ENCODE measurements at places on chromosomes 7 and 10.

- DNase-seq = no peak
These were observed 164.2 kb upstream of the PITRM1 start for GRCh38 chr10:3336673-3337293.

- DNase-seq = no peak
These were observed 52.9 kb downstream of the ZNF467 start for GRCh38 chr7:149720372-149721083.

- DNase-seq = no peak
These were observed 145.0 kb downstream of the DKK1 start for GRCh38 chr10:52459097-52459496.

DNA sequence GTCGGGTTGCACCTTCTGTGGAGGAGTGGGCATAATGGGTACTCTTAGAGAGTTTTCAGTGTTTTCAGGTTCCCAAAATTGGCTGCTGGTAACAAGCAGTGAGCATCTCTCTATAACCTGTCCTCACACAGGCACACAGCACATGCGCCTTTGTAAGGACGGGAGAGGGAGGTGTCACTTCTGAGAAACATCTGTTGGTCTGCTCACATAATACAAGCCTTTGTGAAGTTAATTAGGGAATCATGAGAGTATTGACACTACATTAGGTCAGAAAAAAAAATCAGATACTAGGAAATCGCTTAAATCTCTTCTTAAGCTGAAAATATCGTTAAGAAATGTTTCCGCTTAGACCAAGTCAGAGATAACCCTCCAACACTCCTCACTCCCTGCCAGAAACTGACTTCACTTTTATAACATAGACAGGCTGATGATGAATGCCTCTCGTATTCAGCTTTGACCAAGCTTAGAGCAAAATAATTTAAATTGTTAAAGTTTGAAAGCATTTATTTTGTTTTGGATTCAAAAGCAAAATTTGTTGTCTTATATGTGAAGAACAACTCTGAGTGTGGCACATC is 769.7 kb downstream of the TNS3 start:
- DNase-seq = no peak

DNA sequence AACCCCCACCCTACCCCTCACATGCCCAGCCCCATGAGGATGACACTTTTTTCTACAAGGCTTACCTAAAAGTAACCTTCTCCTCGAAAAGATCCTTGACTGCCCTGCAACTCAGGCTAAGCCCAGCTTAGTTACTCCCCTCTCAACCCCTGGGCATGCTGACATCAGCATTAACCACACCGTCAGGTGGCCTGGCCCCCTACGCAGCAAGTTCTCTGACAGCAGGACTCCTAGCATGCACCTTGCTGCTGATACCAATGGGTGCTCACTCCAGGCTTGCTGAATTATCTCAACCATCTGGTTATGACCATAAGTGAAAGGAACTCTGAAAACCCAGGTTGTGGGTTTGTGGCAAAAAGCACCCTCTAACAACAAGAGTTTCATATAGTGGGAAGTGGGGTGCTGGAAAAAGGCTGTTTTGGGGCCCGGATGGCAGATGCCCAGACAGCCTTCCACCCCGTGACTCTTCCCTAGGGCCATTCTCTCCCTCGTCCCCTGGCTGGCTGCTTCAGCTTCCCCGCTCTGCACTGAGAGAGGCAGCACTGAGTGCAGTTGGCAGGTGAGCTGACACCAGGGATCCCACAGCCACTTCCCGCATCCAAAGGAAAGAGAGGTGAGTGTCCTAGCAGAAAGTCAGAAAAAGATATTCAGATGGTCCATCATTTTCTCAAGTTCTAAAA is 518.9 kb downstream of the KCNMA1 start:
- no peak for DNase-seq

DNA sequence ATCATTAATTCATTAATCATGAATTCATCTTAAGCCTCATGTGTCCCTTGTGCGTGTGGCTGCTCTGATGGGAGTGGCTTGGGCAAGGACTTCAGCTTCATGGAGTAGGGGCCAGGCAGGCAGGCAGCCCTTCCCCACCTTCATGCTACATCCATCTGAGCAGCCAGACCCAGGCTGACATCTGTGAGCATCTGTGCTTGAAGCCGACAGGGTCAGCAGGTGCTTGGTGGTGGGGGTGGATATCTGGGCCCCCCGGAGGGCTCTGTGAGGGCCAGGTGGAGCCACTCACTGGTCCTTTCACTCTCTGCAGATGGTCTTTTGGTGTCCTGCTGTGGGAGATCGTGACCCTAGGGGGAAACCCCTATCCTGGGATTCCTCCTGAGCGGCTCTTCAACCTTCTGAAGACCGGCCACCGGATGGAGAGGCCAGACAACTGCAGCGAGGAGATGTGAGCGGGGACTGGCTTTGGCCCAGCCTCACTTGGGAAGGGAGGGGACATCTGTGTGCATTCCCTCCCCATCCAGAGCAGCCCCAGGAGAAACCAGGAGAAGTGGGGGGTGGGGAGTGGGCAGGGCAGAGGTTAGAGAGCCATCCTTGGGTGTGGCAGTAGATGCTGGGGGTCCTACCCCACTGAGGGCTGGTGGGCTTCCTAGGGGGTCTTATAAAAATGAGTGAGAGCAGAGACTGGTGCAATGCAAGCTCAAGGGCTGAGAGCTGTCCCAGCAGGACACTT is 14.7 kb upstream of the CSGALNACT2 start:
- no peak for DNase-seq

GRCh38 chr7:68547181-68547580 is 1051.1 kb upstream of the AUTS2 start:
- DNase-seq = no peak

DNA sequence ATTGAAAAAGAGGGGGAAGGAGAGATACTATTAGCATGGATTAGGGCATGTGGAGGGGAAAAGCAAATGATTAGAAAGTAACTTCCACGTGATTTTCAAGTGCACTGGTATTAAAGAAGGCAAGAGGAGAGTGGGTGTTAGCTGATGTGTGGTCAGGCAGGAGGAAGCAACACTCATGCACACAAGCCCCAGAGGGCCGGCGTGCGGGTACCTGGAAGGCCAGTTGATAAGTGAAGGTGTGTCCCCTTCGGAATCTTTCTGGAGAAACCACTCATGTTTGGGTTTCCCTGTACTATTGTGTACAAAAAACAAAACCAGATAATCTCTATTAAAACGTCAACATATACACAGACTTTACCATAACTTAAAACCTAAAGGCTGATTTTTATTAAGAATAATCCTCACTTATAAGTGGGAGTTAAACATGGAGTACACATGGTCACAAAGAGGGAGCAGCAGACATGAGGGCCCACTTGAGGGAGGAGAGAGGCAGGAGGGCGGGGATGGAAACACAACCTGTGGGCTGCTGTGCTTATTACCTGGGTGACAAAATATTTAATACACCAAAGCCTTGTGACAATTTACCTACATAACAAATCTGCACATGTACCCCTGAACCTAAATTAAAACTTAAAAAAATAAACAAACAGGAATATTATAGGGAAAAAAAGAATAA is 98.9 kb downstream of the SVIL start:
- DNase-seq = no peak

- no peak for DNase-seq
These were observed 85.1 kb upstream of the FGFR2 start for GRCh38 chr10:121683366-121683765.

GRCh38 chr7:123539871-123540270 is 5.5 kb upstream of the IQUB start:
- no peak for DNase-seq

DNA sequence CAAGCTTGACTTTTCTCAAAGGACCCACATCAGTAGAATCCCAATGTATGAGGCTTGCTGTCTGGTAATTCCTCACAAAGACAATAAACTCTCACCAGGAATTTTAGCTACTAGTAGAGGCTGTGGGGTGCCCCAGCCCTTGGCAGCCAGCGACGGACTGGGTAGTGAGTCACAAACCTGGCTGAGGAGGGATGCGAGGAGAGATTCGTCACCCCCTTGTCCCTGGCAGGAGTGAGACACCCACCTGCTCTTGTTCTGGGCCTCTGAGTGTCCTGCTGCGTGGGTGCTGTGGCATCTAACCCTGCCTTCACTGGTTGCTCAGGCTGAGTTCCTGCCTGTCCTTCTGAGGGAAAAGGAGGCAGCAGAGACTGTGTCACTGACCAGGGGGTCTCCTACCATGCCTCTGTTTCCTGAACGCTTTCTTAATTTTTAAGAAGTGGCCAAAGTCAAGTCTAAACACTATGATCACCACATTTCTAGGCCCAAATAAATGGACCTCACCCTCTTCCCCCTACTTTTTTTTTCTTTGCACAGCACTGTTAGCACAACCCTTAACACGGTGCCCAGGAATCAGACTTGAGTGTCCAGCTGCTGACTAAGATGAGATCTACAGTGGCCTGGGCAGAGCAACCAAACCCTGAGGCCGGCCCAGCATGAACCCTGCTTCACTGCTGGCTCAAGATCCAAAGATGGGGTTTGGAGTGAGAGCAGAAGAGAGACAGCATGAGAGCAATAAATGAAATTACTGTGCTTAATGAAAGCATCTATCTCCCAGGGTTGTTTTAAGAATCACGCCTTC is 146.4 kb downstream of the ANLN start:
- DNase-seq = no peak

- no peak for DNase-seq
These were observed 729.3 kb upstream of the AUTS2 start for GRCh38 chr7:68868978-68869377.

GRCh38 chr10:4107285-4107851 is 322.4 kb upstream of the KLF6 start:
- DNase-seq = no peak

- DNase-seq = no peak
These were observed 35.0 kb downstream of the GFRA1 start for GRCh38 chr10:116237970-116238369.

DNA sequence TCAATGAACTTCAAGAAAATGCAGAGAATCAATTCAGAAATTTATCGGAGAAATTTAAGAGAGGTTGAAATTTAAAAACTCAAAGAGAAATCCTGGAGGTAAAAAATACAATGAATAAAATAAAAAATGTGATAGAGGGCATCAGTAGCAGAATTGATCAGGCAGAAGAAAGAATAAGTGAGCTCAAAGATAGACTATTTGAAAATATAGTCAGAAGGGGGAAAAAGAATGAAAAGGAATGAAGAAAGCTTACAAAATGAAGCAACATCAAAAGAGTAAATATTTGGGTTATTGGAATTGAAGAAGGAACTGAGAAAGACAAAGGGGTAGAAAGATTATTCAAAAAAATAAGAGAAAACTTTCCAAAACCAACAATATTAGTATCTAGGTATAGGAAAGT is 291.4 kb downstream of the SH2D4B start:
- DNase-seq = no peak

GRCh38 chr10:6721480-6721879 is 141.4 kb upstream of the PRKCQ start:
- no peak for DNase-seq

GRCh38 chr10:60718886-60719285 is 59.4 kb upstream of the CDK1 start:
- no peak for DNase-seq

- DNase-seq = no peak
These were observed 212.6 kb downstream of the WDR37 start for GRCh38 chr10:1268831-1269230.

DNA sequence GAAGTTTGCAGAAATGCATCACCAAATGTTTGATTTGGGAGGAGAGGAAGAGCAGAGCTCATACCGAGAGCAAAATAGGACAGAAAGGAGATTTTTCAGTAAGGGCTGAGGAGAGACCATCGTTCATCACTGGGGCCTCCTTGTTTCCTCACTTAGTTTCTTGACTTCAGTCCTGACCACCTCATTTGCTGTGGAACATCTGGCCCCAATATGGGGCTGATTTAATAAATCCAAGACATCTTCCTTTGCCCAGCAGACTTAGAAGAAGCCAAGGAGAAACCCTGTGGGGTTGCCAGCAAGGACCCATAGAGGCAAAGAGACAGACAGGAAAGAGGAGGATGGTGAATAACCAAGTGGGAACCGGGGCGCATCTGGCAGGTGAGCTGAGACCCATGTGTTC is 60.4 kb downstream of the CHST3 start:
- DNase-seq = no peak

GRCh38 chr7:101818287-101819071 is 1.1 kb downstream of the CUX1 start:
- DNase-seq = no peak

GRCh38 chr7:19296617-19297016 is 151.4 kb upstream of the FERD3L start:
- no peak for DNase-seq

- no peak for DNase-seq
These were observed 1069.1 kb upstream of the AUTS2 start for GRCh38 chr7:68529221-68529620.

GRCh38 chr7:142300689-142301088 is 42.8 kb upstream of the PRSS58 start:
- DNase-seq = no peak

GRCh38 chr7:106608661-106609060 is 52.3 kb downstream of the CCDC71L start:
- no peak for DNase-seq

DNA sequence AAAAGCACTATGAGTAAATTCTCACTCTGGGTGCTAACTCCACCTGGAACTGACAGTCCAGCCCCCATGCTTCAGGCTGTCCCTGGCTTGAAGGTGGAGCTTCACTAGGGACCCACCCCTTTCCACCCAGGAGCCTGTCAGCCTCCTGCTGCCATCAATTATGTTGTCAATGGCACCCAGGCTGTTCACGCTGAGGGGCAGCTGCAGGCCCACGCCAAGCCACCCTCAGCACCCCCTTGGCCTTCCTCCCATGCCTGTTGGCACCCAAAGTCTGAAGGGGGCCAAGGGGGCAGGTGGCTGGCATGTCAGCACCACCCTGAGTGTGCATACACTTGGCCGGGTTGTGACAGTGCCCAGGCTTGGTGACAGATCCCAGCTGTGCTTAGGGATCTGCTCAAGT is 149.3 kb downstream of the NXPH1 start:
- no peak for DNase-seq

- DNase-seq = peak; percentile 8
These were observed 51.8 kb upstream of the MRLN start for GRCh38 chr10:59805014-59805413.

DNA sequence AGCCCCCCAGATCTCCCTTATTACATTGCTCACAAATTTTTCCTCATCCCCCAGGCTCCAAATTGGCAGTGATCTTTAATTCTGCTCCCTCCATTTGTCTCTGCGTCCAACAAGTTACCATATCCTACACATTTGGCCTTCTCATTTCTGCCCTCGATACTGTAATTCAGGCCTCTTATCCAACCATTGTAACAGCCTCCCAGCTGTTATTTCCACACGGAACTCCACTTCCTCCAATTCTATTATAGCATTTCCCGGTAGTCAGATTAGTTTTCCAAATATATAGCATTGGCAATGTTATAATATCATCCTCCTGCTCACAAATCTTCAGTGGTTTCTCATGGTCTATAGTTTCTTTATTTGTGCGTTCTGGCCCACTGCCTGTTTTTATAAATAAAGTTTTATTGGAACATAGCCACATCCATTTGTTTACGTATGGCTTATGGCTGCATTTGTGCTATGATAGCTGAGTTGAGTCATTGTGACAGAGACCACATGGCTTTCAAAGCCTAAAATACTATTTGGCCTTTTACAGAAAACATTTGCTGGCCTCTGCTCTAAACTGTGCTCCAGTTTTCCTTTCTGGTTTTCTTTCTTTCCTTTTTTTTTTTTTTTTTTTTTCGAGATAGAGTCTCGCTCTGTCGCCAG is 126.5 kb upstream of the ZNF438 start:
- DNase-seq = no peak

Measured in B cell (primary cell).